Stimulated activated CD4-positive, alpha-beta T cell treated with anti-CD3 and anti-CD28 coated beads, Interleukin-1b, Interleukin-23, amount 100 ng/mL, for 1 hour (primary cell): ENCODE measurements at places on chromosomes 2 and 18.

- DNase-seq: no peak
These were observed 186.9 kb downstream of the TWIST2 start for GRCh38 chr2:239034561-239035341.

DNA sequence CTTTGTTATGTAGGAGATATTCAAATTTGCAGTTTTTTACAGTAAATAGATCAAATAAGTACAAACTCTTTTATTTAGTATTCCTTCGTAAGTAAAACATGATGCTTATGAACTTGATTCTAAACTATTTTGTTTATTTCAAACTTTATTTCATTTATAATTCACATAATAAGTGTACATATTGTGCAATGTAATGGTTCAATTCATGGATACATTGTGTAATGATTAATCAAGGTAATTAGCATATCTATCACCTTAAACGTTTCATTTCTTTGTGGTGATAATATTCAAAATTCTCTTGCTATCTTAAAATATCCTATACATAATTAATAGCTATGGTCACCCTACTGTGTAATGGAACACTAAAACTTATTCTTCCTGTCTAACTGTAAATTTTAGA lies 525.9 kb upstream of the ZNF804A start:
- no peak for DNase-seq

DNA sequence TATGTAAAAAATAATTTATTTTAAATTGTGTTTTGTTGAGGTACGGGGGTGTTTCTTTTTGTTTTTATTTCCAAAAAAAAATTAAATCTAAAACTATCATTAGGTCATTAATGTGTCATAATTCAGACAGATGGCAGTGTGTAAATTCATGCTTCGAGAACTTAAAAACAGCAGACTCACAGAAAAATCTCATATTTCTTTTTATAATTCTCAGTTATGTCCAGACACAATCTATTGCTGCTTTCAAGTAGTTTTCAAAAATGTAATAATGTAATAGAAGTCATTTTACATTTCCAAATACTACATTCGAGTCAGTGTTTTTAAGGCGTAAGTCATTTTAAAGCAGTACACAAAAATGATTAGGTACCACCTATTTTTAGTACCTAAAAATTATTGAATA lies 14.3 kb downstream of the IKZF2 start:
- DNase-seq: no peak

GRCh38 chr2:24435391-24436316 lies 55.4 kb upstream of the NCOA1 start:
- no peak for DNase-seq

- no peak for DNase-seq
These were observed 77.4 kb upstream of the ZCCHC2 start for GRCh38 chr18:62445386-62445917.

GRCh38 chr2:6921321-6921922 lies 4.2 kb downstream of the RNF144A start:
- DNase-seq: no peak

GRCh38 chr2:125408874-125409538 lies 1247.0 kb upstream of the GYPC start:
- DNase-seq: no peak

GRCh38 chr2:51628917-51629316 lies 597.0 kb upstream of the NRXN1 start:
- DNase-seq: no peak
